ENCODE measurements at places on chromosomes 5 and 9.

DNA sequence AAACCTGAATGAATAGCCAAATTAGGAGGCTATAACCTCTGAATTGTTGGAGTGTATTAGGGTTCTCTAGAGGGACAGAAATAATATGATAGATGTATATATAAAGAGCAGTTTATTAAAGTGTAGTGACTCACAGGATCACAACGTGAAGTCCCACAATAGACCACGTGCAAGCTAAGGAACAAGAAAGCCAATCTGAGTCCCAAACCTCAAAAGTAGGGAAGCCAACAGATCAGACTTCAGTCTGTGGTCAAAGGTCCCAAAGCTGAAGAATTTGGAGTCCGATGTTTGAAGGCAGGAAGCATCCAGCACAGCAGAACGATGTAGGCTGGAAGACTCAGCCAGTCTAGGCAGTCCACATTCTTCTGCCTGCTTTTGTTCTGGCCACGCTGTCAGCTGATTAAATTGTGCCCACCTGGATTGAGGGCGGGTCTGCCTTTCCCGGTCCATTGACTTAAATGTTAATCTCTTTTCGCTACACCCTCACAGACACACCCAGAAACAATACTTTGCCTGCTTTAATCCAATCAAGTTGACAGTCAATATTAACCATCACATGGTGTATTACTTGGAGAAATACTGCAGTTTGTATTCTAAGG, 550.6 kb downstream of the CDH10 start:
- no peak for DNase-seq

GRCh38 chr9:112550531-112550930, 63.9 kb downstream of the KIAA1958 start:
- no peak for DNase-seq

GRCh38 chr9:125126019-125126746, 17.1 kb downstream of the SCAI start:
- peak; percentile 72 for DNase-seq

GRCh38 chr5:99587983-99588382, 659.2 kb upstream of the CHD1 start:
- DNase-seq, result no peak

GRCh38 chr9:16824545-16825330, 45.7 kb downstream of the BNC2 start:
- no peak for DNase-seq

DNA sequence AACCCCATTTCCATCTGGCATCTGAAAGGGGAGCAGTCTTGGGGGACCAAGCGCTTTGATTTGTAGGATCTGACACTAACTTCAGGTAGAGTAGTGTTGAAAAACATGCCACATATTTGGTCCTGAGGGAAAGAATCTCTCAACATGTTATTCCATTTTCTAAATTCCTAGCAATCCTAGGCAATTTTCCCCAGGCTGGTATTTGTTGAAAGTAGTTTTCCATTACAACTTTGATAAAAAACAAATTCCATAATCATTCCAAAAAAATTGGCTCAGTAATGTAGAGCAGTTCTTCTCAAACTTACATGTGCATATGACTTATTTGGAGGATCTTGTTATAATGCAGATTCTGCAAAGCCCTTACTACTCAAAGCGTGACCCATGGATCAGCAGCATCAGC, 477.9 kb downstream of the ACTL7B start:
- no peak for DNase-seq

- no peak for DNase-seq
These were observed 85.8 kb downstream of the CYFIP2 start for GRCh38 chr5:157351802-157352092.

DNA sequence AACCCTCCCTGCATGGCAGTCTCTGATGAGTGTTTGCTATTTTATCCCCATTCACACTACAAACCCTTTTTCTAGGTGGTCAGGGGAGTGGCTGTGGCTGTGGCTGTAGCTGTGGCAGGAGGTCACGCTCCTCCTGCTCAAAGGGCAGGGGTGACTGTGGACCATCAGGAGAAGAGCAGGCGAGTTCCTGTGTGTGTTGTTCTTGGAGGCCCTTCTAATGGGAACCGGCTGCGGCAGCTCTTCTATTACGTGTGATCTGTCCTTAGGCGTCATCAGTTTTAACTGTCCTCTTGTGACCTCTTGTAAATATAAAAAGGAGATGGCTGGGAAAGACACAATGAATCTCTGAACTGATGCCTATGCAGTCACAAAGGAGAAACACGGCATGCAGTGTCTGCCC, 65.1 kb downstream of the ANKH start:
- DNase-seq, result no peak

DNA sequence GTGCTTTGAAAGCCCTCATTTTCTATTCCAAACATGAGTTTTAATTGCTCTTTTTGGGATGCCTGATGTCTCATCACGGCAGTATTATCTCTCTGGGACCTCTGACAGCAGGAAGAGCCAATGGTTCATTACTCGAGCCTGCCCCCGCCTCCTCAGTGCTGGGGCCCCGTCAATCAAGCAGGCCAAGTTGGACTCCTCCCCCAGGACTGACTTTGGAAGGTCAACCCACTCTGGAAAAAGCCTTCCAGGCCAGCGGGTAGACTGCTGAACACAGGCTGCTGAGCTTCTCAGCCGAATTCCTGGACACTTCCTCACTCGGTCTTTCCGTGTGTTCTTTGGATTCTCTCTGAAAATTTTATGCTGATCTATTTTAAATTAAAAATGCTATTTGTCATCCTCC, 9.5 kb upstream of the BARHL1 start:
- DNase-seq, result no peak

GRCh38 chr9:117737721-117738226, 33.6 kb downstream of the TLR4 start:
- DNase-seq, result no peak

GRCh38 chr5:167945542-167946384, 345.7 kb upstream of the WWC1 start:
- no peak for DNase-seq

DNA sequence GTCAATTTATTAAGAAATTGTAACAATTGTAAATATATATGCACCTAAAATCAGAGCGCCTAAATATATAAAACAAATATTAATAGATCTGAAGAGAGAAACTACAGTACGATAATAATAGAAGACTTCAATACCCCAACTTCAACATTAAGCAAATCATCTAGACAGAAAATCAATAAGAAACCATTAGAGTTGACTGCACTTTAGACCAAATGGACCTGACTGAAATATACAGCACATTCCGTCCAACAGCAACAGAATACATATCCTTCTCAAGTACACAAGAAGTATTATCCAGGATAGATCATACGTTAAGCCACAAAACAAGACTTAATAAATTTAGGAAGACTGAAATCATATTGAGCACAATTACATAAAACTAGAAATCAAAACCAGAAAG, 208.7 kb downstream of the MED10 start:
- DNase-seq, result no peak

DNA sequence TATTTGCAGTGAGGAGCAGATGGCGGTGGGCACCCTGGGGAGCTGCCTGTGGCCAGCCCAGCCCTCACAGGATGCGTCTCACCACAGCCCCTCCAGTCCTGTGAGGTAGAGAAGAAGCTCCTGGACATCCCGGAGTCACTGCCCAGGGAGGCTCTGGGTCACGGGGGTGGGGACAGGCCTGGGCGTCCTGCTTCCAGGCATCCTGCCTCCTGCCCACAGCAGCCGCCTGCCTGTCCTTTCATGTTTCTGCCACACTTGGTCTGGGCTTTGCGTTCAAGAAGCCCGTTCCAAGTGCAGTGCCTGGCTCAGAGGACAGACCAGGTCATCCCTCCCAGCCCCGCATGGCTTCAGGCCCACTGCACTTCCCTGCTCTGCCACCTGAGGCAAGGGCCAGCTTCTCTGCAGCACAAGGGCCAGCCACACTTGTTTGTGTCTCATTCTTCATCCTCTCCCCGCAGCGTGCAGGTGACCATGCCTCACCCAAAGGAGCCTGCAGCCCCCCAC, 38.2 kb downstream of the ZDHHC11B start:
- no peak for DNase-seq

DNA sequence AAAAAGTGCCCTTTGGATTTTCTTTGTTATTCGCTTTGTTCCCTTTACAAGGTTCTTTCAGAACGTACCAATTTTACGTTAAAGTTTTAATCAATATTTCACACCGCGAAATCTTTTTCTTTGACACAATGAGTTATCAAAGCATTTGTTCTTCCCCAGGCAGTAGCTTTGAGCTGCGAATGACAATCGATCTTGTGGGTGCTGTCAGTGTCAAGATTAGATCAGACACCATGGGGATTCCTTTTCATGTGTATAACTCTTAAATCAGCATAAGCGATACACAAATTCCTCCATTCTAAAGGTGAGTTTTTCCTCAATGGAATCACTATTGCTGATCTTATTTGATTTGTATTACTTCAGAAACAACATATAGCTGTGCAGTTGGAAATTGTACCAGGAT, 145.5 kb downstream of the ST8SIA4 start:
- no peak for DNase-seq

DNA sequence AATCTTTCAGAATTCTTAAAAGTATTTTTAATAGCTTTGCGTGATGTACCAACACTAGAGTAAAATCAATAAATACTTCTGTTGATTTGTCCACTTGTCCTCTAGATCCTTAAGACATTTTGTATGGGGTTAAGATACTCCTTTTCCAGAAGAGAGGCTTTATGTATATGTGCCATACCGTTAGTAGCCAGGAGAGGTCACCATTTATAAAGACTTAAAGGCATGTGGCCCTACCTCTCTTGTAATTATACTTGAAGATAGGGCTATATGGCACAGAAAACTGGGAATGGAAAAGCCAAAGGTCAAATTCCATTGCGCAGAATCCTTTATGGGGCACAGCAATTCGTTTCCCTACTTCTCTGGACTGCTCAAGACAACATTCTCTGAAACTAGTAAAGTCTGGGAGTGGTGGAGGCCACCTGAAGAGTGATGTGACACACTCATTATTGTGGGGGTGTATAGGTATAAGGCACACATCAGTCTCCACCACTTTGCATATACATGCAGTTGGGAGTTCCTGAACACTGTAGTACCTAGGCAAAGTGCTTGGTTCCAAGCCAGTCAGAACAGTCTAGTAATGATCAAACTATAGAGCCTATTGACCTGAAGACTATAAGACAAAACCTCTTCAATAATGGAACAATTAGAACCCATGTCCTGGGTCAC, 140.1 kb upstream of the FBXL17 start:
- peak; percentile 84 for DNase-seq

- DNase-seq, result no peak
These were observed 119.9 kb downstream of the TMEM174 start for GRCh38 chr5:73292816-73293459.

DNA sequence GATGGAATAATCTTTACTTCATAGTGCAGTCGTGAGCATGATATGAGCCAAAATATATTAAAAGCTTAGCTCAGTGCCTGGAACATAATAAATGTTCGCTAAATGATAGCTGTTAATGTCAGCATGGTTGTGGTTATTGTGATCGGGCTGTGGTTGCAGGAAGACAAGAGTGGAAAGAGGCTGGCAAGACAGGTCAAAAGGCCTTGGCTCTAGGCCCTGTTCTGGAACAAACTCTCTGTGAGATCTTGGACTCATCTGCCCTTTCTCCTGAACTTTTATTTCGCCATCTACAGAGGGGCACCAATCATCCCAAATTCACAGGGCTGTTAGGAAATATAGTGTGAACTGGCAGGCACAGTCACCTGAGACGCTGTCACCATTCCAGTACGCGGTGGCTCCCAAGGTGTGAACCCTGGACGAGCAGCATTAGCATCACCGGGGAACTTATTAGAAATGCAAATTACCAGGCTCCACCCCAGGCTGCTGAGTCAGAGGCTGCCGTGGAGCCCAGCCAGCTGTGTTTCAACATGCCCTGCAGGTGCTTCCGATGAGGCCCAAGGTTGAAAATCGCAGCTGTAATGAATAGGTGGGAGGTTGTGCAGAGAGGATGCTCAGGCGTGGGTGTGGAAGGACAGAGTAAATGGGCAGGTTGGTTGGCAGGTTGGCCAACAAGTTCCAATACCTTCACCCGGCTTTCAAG, 50.2 kb upstream of the SAP30L start:
- DNase-seq, result no peak

GRCh38 chr5:56624751-56625150, 190.6 kb upstream of the MAP3K1 start:
- no peak for DNase-seq

DNA sequence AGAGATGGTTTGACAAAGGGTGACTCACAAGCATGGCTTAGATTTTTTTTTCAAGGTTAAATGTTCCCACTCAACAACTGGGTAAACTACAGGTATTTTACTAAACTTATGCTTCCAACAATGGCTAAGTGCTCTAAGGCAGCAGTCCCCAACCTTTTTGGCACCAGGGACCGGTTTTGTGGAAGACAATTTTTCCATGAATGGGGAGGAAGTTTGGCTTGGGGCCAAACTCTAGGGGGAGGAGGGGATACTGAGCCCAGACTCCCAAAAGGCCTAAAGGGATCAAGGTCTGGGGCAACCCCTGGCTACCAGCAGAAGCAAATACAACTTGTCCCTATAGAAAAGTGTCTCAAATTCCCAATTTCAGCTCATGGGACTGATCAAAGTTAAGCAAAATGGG, 32.0 kb upstream of the HSD17B3 start:
- peak; percentile 28 for DNase-seq

DNA sequence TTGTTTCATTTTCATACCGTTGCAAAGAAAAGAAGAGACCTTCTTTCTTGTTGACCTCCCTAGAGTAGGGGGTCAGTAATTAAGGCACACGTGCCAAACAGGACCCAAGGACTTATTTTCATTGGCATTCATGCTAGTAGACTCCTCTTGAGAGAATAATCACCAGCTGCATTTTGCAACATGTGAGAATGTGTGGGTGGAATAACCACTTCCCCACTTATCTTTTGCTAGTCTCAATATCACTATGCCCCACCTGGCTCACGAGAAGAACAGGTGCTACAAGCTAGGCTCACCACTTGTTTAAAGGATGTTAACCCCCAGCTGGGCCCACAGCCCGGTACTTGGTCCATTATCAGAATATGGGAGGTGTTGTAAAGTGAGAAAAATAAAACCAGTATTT, 460.7 kb upstream of the MEF2C start:
- DNase-seq, result no peak

DNA sequence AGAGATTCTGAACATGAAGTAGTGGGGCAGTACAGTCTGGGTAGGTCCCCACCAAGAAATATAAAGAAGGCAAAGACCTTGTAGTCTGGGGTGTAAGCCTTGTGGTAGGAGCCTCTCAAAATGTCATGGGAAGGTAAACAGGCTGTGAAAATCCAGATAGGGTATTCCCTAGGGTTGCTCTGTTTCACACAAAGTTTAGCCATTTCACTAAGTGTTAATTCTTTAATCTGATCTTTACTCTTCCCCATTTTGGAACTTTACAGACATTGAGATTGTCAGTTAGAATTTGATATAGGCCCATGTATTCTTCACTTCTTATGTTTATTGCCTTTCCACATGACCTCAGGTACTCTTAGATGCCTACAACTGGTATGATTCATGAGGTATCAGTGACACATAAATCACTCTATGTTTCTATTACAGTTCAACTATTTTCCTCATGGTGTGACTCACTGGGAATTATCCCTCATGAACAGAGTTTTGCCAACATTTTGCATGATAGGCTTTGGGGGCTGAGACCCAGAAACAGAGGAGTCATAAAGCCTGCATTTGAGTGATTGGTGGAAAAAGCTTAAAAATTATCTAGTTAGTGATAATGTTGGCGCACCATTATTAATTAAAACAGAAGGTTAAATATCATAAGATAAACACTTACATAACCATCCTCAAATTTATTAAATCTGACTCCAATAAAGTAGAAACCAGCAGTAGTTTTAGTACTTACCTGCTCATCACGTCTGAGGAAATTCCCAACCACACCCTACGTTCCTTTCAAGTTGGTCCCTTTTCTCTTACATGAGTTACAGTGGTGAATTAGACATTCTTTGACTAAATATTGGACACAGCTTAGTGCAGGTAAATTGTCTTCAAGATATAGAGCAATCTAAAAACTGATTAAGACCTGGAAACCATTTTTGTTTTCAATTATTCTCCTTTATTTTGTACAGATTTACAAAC, 399.8 kb upstream of the MEF2C start:
- DNase-seq, result no peak
